ENCODE measurements at places on chromosomes 12 and 14.

GRCh38 chr12:32542428-32543229 is 136.5 kb upstream of the DNM1L start:
- DNase-seq: no peak

DNA sequence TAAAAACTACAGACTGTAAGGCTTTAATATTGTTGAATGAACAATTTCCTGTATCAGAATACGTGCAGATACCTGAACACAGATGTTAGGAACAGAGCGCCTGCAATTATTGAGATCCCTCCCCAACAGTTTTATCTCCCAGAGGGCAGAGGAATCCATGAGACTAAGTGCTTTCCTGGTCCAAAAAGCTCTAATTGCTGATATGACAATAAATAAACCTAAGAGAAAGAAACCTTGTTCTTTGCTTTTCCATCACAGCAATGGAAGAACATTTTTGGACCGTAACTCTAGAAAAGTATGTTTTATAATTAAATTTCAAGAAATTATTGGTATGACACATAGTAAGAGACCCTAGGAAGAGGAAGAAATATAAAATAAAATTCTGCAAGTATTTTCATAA is 13.0 kb upstream of the KRT83 start:
- DNase-seq: no peak

- no peak for DNase-seq
Observed at GRCh38 chr14:22026527-22026926, 352.9 kb upstream of the OR4E1 start.

GRCh38 chr14:105062048-105062433 is 3.2 kb downstream of the GPR132 start:
- DNase-seq: no peak

- DNase-seq: no peak
Observed at GRCh38 chr12:121001060-121001459, 15.2 kb downstream of the C12orf43 start.

DNA sequence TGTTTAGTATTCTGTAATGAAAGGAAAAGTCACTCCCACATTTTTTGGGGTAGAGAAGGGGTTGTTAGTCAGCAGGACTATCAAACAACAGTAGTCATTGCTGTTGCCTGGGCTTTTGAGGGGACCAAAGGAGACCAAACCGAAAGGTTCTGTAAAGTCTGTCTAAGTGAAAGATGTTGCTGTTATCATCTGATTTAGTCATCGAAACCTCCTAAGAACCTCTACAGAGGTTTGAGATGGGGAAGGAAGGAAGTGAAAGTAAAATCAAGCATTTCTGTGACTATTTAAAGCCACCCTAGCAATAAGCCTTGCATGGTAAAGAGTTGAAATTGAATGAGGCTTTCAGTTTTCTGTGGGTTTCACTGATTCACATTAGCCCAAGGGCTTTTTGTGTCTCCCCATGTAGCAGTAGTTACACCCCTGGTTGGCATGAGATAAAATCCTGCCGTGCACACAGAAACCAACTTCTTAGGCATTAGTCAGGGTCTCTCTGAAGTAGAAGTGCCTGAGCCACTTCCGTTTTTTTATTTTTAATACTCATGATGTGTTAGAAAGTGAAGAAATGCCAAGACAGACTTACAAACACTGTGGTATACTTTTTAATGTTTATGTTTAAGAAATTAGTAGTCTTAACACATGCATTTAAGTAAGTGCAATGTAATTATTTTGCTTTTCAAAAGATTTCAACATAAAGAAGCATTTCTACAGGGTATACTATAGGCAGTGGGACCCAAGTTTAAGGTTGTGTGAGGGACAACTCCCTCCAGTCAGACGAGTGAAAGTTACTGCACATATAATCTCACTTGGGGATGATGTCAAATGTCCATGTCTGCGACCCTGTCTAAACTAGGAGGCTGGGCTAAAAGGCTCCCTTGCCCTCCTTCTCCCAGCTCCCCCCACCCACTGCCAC is 50.4 kb downstream of the DYRK2 start:
- peak; percentile 55 for DNase-seq

GRCh38 chr14:52442166-52442565 is 110.1 kb downstream of the TXNDC16 start:
- DNase-seq: no peak

DNA sequence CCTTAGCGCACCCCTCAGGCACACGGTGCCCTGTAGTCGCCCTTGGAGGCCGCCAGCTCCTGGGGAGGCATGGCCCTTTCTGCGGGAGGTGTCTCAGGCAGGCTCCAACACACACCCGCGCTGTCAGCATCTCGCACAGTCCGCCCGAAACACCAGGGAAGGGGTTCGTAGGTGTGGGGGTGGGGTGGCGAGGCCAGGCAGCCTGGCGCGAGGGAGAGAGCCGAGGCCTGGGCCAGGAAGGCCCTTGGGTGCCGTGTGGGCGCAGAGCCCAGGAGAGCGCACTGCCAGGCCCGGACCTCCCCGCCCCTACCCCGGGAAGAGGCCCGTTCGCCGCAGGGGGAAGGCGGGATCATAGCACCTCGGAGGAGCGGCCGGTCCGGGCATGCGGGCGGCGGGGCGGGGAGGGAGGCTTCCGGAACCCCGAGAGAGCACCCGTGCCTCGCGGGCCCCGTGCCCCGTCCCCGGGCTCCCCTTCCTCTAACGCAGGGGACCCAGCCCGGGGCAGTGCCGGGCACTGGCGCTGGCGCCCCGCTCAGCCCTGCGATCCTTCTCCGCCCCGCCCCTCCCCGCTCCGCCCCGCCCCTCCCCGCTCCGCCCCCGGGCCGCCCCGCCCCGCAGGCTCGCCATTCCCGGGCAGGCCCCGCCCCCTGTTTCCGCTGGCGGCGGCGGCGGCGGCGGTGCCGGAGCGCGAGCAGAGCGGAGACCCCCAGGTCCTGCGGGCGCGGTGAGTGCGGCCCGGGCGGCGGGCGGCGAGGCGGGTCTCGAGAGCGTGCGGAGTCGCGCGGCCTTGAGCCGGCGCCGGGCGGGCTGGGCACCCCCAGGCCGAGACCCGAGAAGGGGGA is at the start of gene TSPAN9:
Gene TSPAN9, plus strand, starts transcription at position 650 of the 842 bp plus-strand sequence. CDS start 123,815 bp downstream, outside the sequence.
- peak; percentile 88 for DNase-seq

DNA sequence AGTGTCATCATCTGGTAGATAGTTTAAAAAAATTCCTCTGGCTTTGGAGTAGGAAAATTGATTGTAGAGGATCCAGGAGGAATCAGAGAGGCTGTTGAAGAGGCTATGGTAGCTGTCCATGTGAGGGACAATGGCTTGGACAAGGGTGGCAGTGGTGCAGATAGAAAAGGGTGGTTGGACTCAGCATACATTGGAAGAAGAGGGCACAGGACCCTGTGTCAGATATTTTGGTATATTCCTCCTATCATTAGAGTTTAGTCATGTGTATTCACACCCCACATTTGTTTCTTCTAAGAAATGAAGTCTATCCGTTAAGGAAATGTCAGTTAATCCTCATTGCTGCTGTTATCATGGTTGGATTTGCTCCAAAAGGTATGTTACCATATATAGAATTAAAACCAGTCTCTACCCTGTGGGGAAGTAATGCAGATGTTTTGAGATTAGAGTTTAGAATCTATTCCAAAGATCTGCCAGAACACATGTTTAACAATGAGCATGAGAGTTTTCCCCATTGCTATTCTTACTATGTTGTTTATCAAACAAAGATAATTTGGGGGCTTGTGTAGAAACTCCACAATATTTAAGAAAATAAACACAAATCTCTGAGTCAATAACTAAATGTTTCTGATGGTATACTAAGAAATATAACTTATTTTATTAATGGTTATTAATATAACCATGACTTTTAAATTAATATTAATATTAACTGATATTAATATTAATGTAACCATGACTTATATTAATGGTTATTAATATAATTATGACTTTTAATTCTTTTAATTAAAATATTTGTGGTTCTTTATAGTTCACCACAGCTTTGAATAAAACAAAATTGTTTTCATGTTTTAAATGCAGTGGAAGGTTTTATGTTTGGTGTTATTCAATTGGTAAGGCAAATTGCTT is 80.9 kb downstream of the CRADD start:
- DNase-seq: no peak

- no peak for DNase-seq
Observed at GRCh38 chr12:100721169-100721568, 73.4 kb upstream of the ANO4 start.

GRCh38 chr14:100152091-100152490 is 7.4 kb downstream of the DEGS2 start:
- DNase-seq: no peak

- DNase-seq: no peak
Observed at GRCh38 chr12:52070185-52070925, 577 bp downstream of the ATG101 start.

DNA sequence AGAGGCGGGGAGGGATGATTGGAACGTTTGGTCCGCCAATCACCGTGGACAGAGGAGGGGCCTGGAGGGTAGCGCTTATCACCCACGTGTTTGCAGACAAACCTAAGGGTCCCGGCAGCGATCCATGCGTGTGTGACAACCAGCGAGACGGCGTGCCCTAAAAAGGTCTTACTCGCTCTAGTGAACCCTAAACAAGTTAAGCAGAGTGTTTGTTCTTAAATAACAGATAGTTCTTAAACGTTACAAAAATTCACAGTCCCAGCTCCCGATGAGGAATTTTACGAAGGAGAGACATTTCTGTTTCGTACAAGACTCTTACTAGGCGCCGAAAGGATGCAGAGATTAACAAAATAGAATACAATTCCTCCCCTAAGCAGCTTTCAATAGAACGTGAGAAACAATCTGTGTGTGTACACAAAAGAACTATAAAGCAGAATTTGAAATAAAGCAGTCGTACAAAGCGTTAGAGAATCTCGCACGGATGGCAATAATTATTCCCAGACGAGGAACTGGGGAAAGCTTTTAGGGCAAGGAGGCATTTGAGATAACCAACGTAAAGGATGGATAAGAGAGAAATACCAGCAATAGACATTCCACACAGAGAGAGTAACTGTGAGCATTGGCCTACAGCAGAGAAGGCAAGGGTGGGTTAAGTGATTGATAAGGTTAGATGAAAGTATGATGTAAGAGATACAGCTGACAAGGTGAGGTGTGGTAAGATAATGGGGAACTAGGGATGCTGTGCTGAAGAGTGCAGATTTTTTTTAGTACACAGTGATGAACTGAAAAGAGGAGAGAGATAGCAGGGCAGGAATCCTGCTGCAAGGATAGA is 831 bp upstream of the RPS6KA5 start:
- DNase-seq: no peak

- DNase-seq: no peak
Observed at GRCh38 chr14:67228325-67228984, 12.8 kb upstream of the PALS1 start.

- DNase-seq: no peak
Observed at GRCh38 chr12:113894697-113895096, 71.4 kb downstream of the RBM19 start.

- no peak for DNase-seq
Observed at GRCh38 chr12:131103669-131104462, 150.2 kb downstream of the ADGRD1 start.

DNA sequence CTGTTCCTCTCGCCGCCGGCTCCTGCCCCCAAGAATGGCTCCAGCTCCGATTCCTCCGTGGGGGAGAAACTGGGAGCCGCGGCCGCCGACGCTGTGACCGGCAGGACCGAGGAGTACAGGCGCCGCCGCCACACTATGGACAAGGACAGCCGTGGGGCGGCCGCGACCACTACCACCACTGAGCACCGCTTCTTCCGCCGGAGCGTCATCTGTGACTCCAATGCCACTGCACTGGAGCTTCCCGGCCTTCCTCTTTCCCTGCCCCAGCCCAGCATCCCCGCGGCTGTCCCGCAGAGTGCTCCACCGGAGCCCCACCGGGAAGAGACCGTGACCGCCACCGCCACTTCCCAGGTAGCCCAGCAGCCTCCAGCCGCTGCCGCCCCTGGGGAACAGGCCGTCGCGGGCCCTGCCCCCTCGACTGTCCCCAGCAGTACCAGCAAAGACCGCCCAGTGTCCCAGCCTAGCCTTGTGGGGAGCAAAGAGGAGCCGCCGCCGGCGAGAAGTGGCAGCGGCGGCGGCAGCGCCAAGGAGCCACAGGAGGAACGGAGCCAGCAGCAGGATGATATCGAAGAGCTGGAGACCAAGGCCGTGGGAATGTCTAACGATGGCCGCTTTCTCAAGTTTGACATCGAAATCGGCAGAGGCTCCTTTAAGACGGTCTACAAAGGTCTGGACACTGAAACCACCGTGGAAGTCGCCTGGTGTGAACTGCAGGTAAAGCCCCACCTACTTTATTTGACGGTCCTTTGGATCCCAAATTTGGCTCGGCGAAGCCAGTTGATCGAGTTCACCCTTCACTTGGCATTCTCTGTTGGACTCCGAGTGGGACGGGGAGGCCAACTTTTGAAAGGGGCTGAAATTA is 1.5 kb downstream of the WNK1 start:
- peak; percentile 52 for DNase-seq

DNA sequence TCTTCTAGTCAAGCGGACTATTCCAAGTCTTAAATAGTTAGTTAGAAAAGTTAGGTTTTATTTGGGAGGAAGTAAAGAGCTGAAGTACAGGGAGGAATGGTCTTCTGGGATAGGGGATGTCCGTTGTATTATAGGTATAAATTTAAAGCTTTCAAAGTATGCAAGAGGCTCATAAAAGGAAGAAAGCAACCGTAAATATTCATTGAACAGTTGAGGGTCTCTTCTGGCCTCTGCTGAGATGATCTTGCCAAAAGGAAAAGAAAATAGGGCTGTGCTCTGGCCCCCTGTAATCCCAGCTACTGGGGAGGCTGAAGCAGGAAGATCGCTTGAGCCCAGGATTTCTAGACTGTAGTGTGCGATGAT is 377 bp upstream of the TIMELESS start:
- no peak for DNase-seq

DNA sequence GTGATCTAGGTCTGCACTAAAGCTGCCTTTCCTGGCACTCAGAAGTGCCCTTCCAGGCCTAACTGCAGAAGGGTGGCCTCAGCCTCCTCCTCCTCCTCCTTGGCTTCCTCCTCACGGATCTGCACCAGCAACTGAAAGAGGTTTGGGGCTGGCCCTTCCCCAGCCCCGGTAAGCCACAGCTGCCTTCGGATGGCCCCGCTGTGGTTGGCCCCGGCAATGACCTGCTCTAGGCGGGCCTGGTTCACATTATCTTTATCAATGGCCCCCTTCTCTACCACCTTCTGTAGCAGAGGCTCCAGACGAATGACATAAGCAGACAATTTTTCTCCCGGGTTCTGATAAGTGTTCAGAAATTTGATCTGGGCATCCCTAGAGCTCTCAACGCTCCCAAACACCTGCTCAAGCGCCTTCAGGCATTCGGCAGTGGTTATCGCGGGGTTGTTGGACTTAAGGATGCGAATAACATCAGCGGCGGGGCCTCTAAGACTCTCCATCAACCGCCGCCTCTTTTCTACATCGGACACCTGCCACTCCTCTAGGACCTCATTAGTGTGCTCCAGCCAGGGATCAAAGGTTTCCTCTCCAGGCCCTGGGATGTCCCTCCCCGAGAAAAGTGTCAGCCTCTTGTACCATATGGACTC is 1.5 kb downstream of the PNMA1 start:
- no peak for DNase-seq

DNA sequence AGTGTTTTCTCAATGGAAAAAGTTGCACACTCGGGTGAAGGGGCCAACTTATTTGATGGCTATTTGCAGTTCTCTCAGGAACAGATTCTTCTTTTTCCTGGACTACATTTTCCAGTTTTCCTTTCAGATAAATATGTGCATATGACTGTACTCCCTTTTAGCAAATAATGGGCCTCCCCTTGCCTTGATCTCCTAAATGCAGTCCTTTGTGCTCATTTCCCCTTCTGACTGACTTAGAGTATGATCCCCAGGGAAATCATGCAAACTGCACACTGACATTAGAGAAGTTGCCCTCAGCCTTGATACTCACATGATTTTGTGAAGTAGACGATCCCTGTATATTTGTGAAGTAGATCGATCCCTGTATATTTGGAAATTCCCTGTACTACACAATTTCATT is 492.9 kb upstream of the NOVA1 start:
- DNase-seq: no peak
